Cerebellum (tissue), 4 donors: ENCODE measurements at places on chromosomes 1 and 21. TPM values are rescaled to one million over a fixed set of nuclear protein-coding genes. Genes with fewer than 3 reads are reported as not detected.

Gene GBP1
- 0.82 TPM for total RNA-seq

Gene LRRC3
- total RNA-seq: 6.4 TPM

Gene OLFML3
- 26.4 TPM for total RNA-seq

Gene KRTAP7-1
- not detected for total RNA-seq

Gene IL24
- total RNA-seq: not detected

Gene MAP1LC3C
- total RNA-seq: 1.00 TPM

Gene LRRIQ3
- total RNA-seq: 1.00 TPM

Gene S100A2
- not detected for total RNA-seq

Gene FBXO42
- total RNA-seq: 35.7 TPM

Gene CTNNBIP1
- total RNA-seq: 22.4 TPM

Gene S100A3
- not detected for total RNA-seq

Gene C8B
- total RNA-seq: not detected
